ENCODE measurements at places on chromosomes 16 and 17. TPM values are rescaled to one million over a fixed set of nuclear protein-coding genes. Genes with fewer than 3 reads are reported as not detected.

Gene RNF43
- not detected for polyA plus RNA-seq

Gene AKAP10
- 17.1 TPM for polyA plus RNA-seq

Gene VTN
- polyA plus RNA-seq: 1.6 TPM

Gene NPIPB8
- polyA plus RNA-seq: not detected

Gene CTRB2
- polyA plus RNA-seq: not detected

Gene KRT24
- polyA plus RNA-seq: not detected

Gene SLC52A1
- 0.55 TPM for polyA plus RNA-seq

DNA sequence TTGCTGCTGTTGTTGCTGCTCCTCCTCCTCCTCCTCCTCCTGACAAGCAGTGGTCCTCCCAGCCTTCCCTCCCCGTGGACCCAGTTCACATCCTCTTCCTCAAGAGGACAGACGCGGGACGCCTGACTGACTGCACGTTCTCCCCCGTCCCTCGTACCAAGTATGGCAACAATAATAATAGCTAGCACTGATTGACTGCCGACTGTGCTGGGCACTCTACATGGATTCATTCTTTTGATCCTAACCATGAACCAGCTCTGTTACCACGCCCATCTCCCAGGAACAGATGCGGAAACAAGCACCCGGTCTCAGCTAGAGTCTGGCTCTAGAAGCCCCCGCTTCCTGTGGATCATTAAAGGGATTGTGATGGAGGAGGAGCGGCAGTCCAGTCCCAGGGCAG lies 78.0 kb downstream of the GNAO1 start:
- no peaks in the 10 kb centered on the region for H3K27me3 ChIP-seq
- no peak overlapping the region for H3K4me3 ChIP-seq
- H3K27ac ChIP-seq: no peak overlapping the region
- no peak for DNase-seq
- no peaks in the 10 kb centered on the region for H3K36me3 ChIP-seq

DNA sequence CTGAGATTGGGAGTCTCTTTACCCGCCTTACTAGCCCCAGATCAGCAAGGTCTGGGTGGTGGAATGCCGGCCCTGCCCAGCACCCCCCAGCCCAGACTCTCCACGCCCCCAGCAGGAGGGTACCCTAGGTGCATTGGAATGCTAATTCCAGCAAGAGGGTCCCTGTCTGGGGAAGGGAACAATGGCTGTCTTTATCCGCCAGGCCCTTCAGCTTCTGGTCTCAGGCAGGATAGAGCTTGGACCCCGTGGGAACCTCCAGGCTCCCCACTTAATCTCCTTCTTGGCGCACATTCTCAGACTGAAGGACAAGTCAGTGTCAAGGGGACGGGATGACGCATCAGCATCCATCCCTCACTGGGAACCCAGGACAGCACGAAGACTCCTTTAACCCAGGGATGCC lies 85.1 kb downstream of the LITAF start:
- H3K27ac ChIP-seq: no peak overlapping the region
- H3K27me3 ChIP-seq: no peaks in the 10 kb centered on the region
- no peak for DNase-seq
- H3K36me3 ChIP-seq: no peaks in the 10 kb centered on the region
- no peak overlapping the region for H3K4me3 ChIP-seq
- peaks cover 15% of the 10 kb centered on the region for H3K4me1 ChIP-seq

- no peaks in the 10 kb centered on the region for H3K27me3 ChIP-seq
- H3K27ac ChIP-seq: no peak overlapping the region
- H3K36me3 ChIP-seq: no peaks in the 10 kb centered on the region
- H3K4me3 ChIP-seq: no peak overlapping the region
- no peaks in the 10 kb centered on the region for H3K4me1 ChIP-seq
Observed at GRCh38 chr17:27368980-27369379, 75.1 kb downstream of the WSB1 start.

DNA sequence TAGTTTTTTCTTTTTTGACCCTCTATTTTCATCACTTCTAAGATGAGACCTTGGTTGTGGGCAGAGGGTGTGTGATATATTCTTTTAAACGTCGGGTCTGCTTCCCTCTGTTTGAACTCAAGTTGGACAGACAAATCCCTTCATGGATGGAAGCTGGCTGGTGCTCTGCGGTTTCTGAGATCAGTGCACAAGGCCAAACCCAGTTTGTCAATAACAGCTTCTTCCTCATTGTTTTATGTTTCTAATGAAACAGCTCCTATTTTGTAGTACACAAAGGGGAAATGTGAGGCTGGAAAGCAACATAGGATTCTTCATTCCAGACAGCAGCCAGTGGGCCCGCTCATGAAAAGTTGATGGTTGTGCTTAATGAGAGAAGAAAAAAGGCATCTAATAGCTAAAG lies 159.6 kb downstream of the PRKCA start:
- H3K27me3 ChIP-seq: no peaks in the 10 kb centered on the region
- no peak overlapping the region for H3K27ac ChIP-seq
- H3K36me3 ChIP-seq: peaks cover 4% of the 10 kb centered on the region
- no peak for DNase-seq
- peaks cover 18% of the 10 kb centered on the region for H3K4me1 ChIP-seq
- H3K4me3 ChIP-seq: no peak overlapping the region

GRCh38 chr16:30382111-30382881 lies at the start of gene SEPTIN1:
TSS of gene SEPTIN1 (minus strand) at chr16:30382561. CDS start at chr16:30382542, 19 bp downstream.
- no peaks in the 10 kb centered on the region for H3K36me3 ChIP-seq
- no peak for DNase-seq
- no peaks in the 10 kb centered on the region for H3K27me3 ChIP-seq
- H3K4me3 ChIP-seq: no peak within 1 kb of the TSS
- H3K4me1 ChIP-seq: peaks cover 6% of the 10 kb centered on the region
- H3K27ac ChIP-seq: no peak within 1 kb of the TSS

DNA sequence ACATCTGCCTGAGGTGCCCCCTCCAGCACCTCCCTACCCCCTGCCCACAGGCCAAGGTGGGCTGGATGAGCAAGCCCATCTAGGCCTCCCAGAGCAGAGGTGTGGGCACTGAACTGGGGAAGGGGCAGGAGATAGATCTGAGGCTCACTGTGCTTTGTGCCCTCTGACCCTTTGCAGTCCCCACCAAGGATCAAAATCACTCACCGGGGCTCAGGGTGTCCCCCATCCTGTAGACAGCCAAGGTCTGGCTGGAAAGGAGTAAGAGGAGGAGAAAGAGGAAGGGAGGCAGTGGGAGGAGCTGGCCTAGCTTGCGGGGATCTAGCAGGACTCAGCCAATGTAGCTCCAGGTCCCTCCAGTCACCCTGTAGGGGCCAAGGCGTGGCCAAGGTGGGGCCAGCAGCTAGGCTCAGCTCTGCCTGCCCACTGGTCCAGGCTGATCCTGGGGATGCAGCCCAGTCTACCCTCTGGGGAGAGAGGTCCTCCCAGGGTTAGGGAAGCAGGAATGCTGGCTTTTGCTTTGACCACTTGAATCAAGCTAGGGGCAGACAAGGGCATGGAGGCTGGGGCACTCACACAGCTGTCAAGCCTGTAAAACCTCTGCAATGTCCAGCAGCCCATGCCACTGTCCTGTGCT lies 1.8 kb downstream of the SLC12A4 start:
- H3K36me3 ChIP-seq: peaks cover 22% of the 10 kb centered on the region
- peaks cover 15% of the 10 kb centered on the region for H3K4me1 ChIP-seq
- peak overlapping the region; percentile 73 for H3K4me3 ChIP-seq

GRCh38 chr16:4591706-4592470 lies 22.8 kb downstream of the UBALD1 start:
- H3K36me3 ChIP-seq: no peaks in the 10 kb centered on the region
- no peaks in the 10 kb centered on the region for H3K27me3 ChIP-seq
- no peak overlapping the region for H3K27ac ChIP-seq
- peak; percentile 35 for DNase-seq

- DNase-seq: no peak
- H3K36me3 ChIP-seq: no peaks in the 10 kb centered on the region
- H3K4me3 ChIP-seq: no peak overlapping the region
- H3K4me1 ChIP-seq: no peaks in the 10 kb centered on the region
Observed at GRCh38 chr17:32828822-32829221, 48.1 kb downstream of the MYO1D start.

DNA sequence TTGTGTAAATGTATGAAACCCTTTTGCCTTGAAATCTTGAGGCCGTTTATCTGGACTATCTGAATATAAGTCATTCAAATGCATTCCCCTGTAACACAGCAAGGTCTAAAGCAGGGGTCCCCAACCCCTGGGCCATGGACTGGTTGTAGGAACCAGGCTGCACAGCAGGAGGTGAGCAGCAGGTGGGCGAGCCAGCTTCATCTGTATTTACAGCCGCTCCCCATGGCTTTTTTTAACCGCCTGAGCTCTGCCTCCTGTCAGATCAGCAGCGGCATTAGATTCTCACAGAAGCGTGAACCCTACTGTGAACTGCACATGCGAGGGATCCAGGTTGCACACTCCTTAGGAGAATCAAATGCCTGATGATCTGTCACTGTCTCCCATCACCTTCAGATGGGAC lies 24.1 kb downstream of the DNAH3 start:
- H3K4me1 ChIP-seq: no peaks in the 10 kb centered on the region
- peaks cover 7% of the 10 kb centered on the region for H3K27me3 ChIP-seq
- no peak overlapping the region for H3K4me3 ChIP-seq
- DNase-seq: no peak
- no peak overlapping the region for H3K27ac ChIP-seq

DNA sequence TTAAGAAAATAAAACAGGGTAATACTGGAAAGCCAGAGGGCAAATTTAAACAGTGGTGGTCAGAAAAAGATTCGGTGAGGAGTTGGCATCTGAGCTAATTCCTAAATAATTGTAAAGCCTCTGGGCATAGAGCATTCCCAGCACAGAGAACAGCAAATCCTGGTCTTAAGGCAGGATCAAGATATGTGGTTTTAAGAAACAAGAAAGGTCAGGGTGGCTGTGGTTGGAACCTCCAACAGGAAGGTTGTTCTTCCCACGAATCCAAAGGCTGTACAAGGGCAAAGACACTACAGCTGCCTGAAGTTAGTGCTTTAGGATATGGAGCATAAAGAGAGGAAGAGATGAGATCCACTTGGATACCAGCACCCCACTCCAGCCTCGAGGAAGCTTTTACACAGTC lies 114.6 kb downstream of the ZNF18 start:
- H3K4me1 ChIP-seq: no peaks in the 10 kb centered on the region
- H3K4me3 ChIP-seq: no peak overlapping the region
- DNase-seq: no peak
- H3K27me3 ChIP-seq: no peaks in the 10 kb centered on the region
- no peaks in the 10 kb centered on the region for H3K36me3 ChIP-seq

DNA sequence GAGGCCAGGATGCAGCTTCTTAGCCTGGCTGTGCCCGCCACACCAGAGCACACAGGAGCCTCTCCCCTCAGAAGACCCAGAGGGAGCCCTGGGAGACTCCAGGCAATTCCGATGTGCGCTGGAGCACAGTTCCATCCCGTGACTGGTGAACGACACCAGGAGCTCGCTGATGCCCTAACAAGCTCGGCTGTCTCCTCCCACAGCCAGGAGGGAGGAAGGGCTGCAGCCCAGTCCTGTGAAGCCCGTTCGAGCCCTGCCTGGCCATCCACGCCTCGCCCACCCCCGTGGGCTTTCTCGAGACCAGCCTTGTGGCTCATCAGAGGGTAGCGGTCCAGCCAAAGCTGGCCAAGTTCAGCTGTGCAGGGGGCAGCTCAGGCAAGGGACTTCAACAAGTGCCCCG lies 21.8 kb upstream of the RASD1 start:
- no peak overlapping the region for H3K27ac ChIP-seq
- peaks cover 36% of the 10 kb centered on the region for H3K4me1 ChIP-seq
- H3K36me3 ChIP-seq: no peaks in the 10 kb centered on the region
- no peak overlapping the region for H3K4me3 ChIP-seq

- no peak overlapping the region for H3K27ac ChIP-seq
- no peaks in the 10 kb centered on the region for H3K4me1 ChIP-seq
- no peaks in the 10 kb centered on the region for H3K36me3 ChIP-seq
- no peak for DNase-seq
- no peaks in the 10 kb centered on the region for H3K27me3 ChIP-seq
- no peak overlapping the region for H3K4me3 ChIP-seq
Observed at GRCh38 chr16:50238868-50239301, 27.5 kb upstream of the ADCY7 start.

DNA sequence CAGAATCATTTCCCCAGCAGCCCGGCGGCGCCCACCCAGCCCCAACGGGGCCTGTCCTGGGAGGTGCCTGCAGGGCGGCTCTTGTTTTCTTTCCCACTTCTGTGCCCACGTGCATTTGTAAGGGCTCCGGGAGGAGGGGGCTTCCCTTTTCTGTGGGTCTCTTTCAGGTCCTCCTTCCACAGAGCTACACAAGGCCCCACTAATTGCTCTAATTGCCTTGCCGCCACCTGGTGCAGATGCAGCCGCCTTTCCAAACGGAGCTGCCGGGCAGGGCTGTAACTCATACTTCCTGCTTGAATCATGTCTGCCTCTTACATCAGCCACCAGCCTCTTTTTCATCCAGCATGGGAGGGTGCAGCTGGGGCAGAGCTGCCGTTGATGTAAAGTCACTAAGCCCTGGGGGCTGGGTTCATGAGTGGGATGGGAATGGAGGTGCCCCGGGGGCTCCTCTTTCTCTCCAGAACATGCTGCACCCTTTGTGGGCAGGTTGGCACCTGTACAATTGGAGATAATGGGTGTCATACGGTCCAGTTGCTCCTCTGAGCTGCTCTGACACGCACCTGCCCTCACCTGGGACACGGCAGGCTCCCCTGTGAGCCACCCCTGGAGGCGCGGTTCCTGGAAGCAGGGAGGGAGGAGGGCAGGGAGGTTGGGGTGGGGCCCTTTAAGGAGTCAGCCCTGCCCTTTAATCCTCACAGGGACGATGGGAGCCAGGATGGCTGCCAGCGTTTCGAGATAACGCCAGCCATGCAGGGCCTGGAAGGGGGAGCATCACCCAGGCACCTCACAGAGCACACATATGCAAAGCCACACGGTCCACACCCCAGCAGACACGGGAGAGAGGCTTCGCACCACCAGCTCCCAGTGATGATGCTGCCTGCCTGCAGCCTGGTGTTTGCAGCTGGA lies 41.1 kb upstream of the KLHDC4 start:
- peaks cover 12% of the 10 kb centered on the region for H3K4me1 ChIP-seq
- H3K27me3 ChIP-seq: no peaks in the 10 kb centered on the region
- H3K36me3 ChIP-seq: no peaks in the 10 kb centered on the region
- DNase-seq: peak; percentile 86
- H3K27ac ChIP-seq: peak overlapping the region; percentile 49

DNA sequence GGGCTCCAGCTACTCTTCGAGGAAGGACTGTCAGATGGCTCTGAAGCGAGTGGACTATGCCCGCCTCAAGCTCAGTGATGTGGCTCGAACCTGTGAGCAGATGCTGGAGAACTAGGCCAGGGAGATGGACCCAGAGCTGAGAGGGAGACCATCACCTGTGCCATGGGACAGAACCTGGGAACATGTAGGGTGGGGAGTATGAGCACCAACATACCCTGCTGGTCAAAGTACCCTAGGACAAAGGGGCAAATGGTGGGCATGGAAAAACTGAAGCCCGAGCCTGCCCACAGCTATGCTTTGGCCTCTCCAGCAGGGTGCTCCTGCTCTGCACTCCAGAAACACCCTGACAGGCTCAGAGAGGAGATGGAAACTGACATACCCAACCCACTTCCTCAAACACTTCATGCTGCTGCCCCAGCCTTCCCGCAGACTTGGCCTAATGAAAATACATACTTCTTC lies 1.9 kb downstream of the MED11 start:
- no peak overlapping the region for H3K4me3 ChIP-seq
- H3K27me3 ChIP-seq: peaks cover 2% of the 10 kb centered on the region
- H3K27ac ChIP-seq: no peak overlapping the region
- no peaks in the 10 kb centered on the region for H3K4me1 ChIP-seq
- no peak for DNase-seq
